ENCODE measurements at places on chromosomes 13 and 19. TPM values are rescaled to one million over a fixed set of nuclear protein-coding genes. Genes with fewer than 3 reads are reported as not detected.

The PDX1 gene
- total RNA-seq, result not detected

The CALR3 gene
- not detected for total RNA-seq

The CEACAM16 gene
- total RNA-seq, result not detected

The EIF3K gene
- total RNA-seq, result 316 TPM

The CPAMD8 gene
- total RNA-seq, result 1.0 TPM

The C5AR1 gene
- 1.2 TPM for total RNA-seq

The CGB5 gene
- total RNA-seq, result not detected

The PCSK4 gene
- 7.2 TPM for total RNA-seq

The CDC34 gene
- total RNA-seq, result 113 TPM

The ARRDC5 gene
- total RNA-seq, result not detected

The C1QTNF9 gene
- total RNA-seq, result not detected

The CXCL17 gene
- total RNA-seq, result not detected

The FSD1 gene
- total RNA-seq, result 14.4 TPM

The GIPC3 gene
- 1.2 TPM for total RNA-seq

The GIPR gene
- total RNA-seq, result 1.0 TPM

The LSR gene
- 1.9 TPM for total RNA-seq

The NUP62 gene
- total RNA-seq, result 100 TPM

The CEACAM8 gene
- not detected for total RNA-seq

The MUC16 gene
- total RNA-seq, result not detected

The NLRP5 gene
- total RNA-seq, result not detected

The CELF5 gene
- 3.7 TPM for total RNA-seq

The IZUMO4 gene
- total RNA-seq, result 2.5 TPM

The ZNF480 gene
- 20.7 TPM for total RNA-seq

The ZNF677 gene
- 6.1 TPM for total RNA-seq

The EML2 gene
- total RNA-seq, result 17.0 TPM

The C13orf42 gene
- not detected for total RNA-seq

The ESD gene
- 167 TPM for total RNA-seq

The PRPF31 gene
- 115 TPM for total RNA-seq

The C19orf44 gene
- 9.8 TPM for total RNA-seq

The PODNL1 gene
- total RNA-seq, result not detected

The ATP4B gene
- total RNA-seq, result not detected

The ZNF525 gene
- 8.7 TPM for total RNA-seq

The GAS6 gene
- total RNA-seq, result 0.79 TPM

The GPR12 gene
- total RNA-seq, result not detected

The AMER2 gene
- total RNA-seq, result 49.7 TPM

The ARHGAP45 gene
- total RNA-seq, result 3.4 TPM

The CCDC194 gene
- total RNA-seq, result not detected

The CEBPA gene
- total RNA-seq, result 1.4 TPM

The ZNF99 gene
- total RNA-seq, result not detected

The AXL gene
- total RNA-seq, result 0.92 TPM

The ZNF568 gene
- 8.6 TPM for total RNA-seq

The CYP2A7 gene
- not detected for total RNA-seq

The SMIM17 gene
- 0.76 TPM for total RNA-seq

The CYP2A6 gene
- total RNA-seq, result not detected

The ZC3H4 gene
- total RNA-seq, result 94.4 TPM

The TICAM1 gene
- 7.0 TPM for total RNA-seq

The TMEM145 gene
- 4.9 TPM for total RNA-seq

The MAN2B1 gene
- total RNA-seq, result 67.1 TPM

The RGCC gene
- not detected for total RNA-seq

The IL11 gene
- 0.42 TPM for total RNA-seq

The ANGPTL8 gene
- not detected for total RNA-seq

The MRI1 gene
- total RNA-seq, result 57.9 TPM

The FGF22 gene
- 0.19 TPM for total RNA-seq

The PEX11G gene
- 1.1 TPM for total RNA-seq

The IQCN gene
- total RNA-seq, result 10.2 TPM

The ZFP82 gene
- 13.5 TPM for total RNA-seq

The ZNF20 gene
- total RNA-seq, result 4.9 TPM

The VSIG10L gene
- total RNA-seq, result 0.69 TPM

The MTMR6 gene
- total RNA-seq, result 27.3 TPM
